Sigmoid colon (tissue), 7 donors: ENCODE measurements at places on chromosomes 12 and 14.

DNA sequence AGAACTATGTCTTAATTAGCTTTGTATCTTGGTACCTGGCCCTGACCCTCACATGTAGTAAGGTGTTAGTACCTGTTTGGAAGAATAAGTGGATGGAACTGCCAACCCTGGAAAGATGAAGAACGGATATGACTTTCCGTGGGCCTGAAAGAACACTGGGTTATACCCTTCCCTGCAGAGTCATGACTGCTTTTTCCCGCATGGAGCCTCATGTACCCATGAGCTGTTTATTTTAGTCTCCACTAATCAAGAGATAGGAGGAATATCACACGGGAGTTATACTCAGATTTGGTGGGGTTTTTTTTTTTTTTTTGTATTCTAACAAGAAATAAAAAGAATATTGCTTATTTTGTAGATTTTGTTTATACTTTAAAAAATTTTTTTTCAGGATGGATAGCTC lies 15.9 kb downstream of the DLST start:
- DNase-seq: no peak

DNA sequence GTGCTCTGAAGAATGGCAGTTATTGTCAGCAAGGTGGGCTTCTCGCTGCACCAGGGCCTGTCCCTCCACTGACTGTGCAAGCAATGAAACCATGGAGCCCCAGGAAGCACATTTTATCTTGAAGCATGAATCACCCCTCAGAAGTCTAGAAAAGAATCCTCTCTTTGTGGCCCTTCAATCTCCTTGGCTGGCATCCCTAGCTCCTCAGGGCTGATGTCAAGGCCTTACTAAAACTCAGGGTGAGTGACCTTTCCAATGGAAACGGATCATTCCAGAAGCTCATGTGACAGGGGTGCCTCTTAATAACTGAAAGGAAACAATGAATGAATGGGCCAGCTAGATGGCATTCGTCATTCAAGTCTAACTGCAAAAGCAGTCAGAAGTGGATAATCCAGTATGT lies 22.3 kb upstream of the PLEKHH1 start:
- no peak for DNase-seq

DNA sequence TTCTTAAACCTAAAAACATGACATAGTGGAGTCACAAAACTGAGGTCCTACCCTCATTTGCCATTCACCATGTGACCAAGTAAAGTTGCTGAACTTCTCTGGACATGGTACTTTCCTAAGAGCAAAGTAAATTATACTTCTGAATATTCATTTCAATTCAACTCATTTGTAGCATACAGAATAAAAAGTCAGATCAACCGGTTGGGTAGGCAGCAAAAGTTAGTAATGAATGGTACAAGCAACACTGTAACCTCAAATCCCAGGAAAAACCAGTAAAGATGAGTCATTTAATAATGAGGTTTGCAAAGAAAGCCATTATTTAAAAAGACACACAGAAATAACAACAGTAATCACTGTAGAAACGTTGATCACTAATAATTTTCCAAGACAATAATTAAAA lies 8.7 kb downstream of the POLE2 start:
- DNase-seq: no peak

DNA sequence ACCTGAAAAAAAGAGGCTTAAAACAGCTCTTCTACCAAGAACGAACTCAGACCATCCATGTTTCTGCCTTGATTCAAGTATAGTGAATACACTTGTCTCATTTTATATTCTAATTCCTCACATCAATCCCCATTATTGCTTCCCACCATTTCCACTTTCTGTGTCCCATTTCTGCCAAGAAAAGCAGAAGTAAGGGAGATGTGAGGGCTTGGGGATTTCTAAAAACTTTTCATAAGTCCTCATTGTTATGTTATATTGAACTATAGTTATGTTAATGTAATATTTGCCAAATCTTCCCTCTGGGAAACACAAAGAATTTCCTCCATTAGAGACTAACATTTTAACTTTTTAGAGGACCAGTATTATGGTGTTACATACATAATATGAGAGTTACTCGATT lies 48.2 kb upstream of the PSMA6 start:
- no peak for DNase-seq

DNA sequence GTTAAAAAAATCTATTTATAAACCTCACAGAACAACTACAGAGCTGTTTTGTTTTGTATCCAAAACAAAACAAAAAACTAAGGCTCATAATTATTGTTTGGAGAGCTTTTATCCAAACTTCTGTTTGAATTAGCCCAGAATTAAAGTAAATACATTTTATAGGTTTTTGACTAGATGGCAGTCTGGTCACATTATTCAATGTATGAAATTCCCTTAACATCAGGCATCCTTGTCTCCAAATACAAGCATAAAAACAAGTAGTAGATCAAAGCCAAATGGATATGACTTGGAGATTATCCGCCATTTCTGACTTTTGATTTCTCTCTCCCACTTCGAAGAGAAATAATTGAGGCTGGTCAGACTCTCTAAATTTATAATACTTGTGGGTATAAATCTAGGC lies 63.5 kb downstream of the SLC38A1 start:
- no peak for DNase-seq

- no peak for DNase-seq
These were observed 445.6 kb downstream of the GLT1D1 start for GRCh38 chr12:129298921-129299320.

GRCh38 chr14:64801046-64801445 lies 78.7 kb downstream of the SPTB start:
- DNase-seq: no peak

DNA sequence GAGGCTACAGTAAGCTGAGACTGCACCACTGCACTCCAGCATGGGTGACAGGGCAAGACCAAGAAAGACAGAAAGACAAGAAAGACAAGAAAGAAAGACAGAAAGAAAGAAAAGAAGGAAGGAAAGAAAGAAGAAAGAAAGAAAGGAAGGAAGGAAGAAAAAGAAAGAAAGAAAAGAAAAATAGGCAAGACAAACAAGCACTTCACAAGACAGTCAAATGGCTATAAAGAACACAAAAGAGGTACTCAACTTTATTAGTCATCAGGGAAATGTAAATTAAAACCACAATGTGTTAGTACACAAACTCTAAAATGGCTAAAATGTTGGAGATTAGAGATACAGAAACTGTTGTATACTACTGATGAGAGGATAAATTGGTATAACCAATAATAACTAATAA lies 6.6 kb downstream of the ATXN3 start:
- no peak for DNase-seq

DNA sequence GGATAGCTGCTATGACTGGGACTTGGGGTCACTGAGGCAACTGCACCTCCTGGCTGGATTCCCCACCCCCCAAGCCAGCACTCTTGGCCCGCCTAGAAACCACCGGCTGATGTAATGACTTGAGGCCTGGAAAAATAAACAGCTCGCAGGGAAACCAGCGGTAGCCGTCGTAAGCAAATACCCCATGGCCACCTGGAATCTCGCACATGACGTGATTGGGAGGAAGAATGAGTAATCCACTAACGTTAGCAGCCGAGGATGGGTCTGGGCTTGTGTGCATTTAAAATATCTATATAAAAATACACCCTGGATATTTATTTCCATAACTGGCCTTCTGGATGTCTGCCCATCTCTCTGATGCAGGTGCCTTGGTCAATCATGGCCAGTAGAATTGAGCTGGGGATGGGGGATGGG lies 120.1 kb downstream of the SMOC1 start:
- DNase-seq: no peak

- DNase-seq: no peak
These were observed 214.1 kb downstream of the ANO2 start for GRCh38 chr12:5730962-5731361.
